ENCODE measurements at places on chromosomes 7 and 10.

DNA sequence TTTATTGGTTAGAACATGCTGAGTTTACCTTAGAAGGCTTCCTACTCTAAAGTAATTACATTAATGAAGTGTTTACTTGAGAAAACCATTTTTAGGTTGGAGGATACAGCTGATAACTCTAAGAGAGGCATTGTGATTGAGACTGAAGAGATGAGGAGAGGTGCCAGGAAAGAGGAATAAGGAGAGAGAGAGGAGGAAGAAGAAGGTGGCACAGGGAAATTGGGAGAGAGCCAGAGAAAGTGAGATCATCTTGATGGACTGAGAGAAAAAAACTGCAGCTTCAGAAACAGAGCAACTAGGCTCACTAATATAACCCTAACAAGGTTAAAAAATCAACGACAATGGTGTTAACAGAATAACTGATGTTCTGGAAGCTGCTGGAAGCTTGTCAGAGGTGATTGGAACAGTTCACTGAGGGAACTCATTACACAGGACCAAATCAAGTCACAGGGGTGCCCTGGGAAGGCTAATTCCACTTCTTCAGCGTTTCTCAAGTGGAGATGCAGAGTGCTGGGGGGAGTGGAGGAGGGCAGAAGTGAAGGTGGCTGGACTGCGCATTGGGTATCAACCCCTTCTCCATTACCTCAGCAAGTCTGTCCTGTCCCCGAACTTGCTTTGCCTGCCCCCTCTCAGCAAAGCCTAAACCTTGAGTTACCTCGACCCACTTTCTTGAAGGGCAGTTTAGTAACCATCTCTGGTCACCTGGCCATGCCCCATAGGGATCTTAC lies 6.9 kb upstream of the SORBS1 start:
- no peak for DNase-seq

GRCh38 chr7:111092406-111093236 lies 1.7 kb downstream of the LRRN3 start:
- peak; percentile 19 for DNase-seq

- no peak for DNase-seq
These were observed 342.5 kb downstream of the RPS24 start for GRCh38 chr10:78375854-78376785.

- DNase-seq, result no peak
These were observed 162.2 kb downstream of the LRRTM3 start for GRCh38 chr10:67088036-67088435.

GRCh38 chr10:114181971-114182370 lies 2.8 kb downstream of the TDRD1 start:
- no peak for DNase-seq

GRCh38 chr7:151709141-151710038 lies 167.5 kb downstream of the PRKAG2 start:
- DNase-seq, result no peak
